ENCODE measurements at places on chromosomes 6 and 20.

DNA sequence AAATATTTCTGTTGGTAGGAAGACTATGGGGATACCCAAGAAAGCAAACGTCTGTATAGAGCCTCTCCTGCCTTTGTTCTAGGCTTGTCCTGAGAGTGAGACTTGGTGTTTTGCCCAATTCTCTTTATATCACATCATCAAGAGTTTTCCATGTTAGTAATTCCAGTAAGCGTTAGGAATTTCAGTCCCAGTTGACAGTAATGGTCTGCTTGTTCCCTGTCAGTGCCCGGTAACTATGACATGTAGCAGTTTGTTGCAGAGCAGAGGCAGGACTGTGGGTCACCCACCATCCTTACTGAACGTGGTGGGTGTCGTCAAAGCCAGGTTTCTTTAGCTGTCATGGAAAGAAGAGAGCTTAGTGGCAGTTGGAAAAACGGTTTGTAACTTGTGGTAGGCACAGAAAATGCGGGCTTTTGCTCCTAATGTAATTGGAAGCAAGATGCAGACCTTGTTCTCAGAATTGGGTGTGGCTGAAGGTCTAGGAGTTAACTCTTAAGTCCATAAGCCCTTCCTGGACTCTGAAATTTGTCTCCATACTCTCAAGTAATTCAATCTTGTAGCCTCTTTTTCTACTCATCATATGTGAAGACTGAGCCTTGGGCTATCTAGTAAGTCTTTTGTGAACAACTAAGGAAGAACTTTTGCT, 188.8 kb downstream of the TMEM242 start:
- no peak for DNase-seq

GRCh38 chr6:19551611-19552010, 285.6 kb upstream of the ID4 start:
- DNase-seq, result no peak

DNA sequence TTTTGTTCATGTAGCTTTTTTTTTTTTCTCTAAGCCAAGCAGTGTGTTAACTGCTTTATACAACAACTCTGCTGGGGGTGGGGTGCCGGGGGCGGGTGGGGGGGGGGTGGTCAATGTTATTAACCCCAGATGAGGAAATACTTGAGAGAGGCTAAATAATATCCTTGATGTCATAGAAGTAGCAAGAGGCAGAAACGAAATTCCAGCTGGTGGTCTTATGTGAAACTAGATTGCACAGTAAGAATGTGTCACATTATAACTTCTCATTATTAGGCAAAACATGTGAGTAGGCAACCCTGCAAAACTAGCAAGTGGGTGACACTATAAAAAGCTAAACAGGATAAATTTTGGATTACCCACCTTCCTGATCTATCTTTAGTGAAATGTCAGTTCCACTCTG, 12.8 kb downstream of the MYLK4 start:
- DNase-seq, result no peak

- DNase-seq, result no peak
These were observed 398.0 kb upstream of the PLCB4 start for GRCh38 chr20:8670893-8671215.

DNA sequence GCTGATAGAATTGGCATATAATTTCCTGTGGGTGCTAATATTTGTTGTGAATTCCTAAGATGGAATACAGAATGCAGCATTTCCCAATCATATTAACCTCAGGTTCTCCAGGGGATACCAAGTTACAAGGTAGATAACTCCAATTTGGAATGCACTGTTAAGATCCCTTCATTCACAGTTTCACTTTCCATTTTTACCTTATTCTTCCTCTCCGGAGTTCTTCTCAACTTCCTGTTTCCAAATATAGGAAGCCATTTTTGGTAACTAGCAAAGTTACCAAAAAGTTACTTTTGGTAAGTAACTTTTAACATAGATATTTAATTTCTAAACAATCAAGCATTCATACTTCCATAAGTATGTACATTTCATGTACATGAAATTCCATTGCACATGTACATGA, 63.5 kb upstream of the PHACTR2 start:
- no peak for DNase-seq

DNA sequence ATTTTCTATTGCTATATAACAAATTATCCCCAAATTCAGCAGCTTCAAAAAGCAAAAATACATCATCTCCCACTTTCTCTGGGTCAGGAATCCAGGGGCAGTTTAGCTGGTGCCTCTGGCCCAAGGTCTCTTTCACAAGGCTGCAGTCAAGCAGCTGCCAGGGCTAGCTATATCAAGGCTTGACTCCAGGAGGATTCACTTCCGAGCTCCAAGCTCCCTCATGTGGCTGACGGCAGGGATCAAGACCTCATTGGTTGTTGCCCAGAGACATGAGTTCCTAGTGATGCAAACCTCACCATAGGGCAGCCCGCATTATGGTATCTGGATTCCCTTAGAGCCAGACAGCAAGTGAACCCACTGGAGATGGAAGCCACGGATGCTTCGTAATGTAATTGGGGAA, 1.3 kb upstream of the VNN1 start:
- no peak for DNase-seq

GRCh38 chr6:154113392-154113791, 74.4 kb downstream of the OPRM1 start:
- no peak for DNase-seq

GRCh38 chr6:9795880-9796279, 619.0 kb downstream of the TFAP2A start:
- DNase-seq, result no peak

GRCh38 chr6:84027340-84028181, 6.0 kb upstream of the MRAP2 start:
- DNase-seq, result no peak

GRCh38 chr20:58452667-58453255, 62.4 kb downstream of the APCDD1L start:
- no peak for DNase-seq

All from activated naive CD4-positive, alpha-beta T cell (primary cell).